Tracheal epithelial cell (primary cell): ENCODE measurements at places on chromosomes 5 and 9. TPM values are rescaled to one million over a fixed set of nuclear protein-coding genes. Genes with fewer than 3 reads are reported as not detected.

Gene FBP1
- total RNA-seq: not detected in 2 replicates

Gene YTHDC2
- 12.3 and 17.9 TPM in 2 replicates for total RNA-seq

Gene ADCY2
- total RNA-seq: under 0.01 and 1.1 TPM in 2 replicates

Gene CCL27
- total RNA-seq: not detected in 2 replicates

Gene CDC20B
- total RNA-seq: not detected in 2 replicates

Gene F2R
- total RNA-seq: 19.8 and 25.6 TPM in 2 replicates

Gene PCDHGB4
- total RNA-seq: 0.64 and 5.3 TPM in 2 replicates

Gene AK8
- 0.48 TPM in 1 of 2 replicates, not detected in the other for total RNA-seq

Gene HK3
- not detected in 2 replicates for total RNA-seq

Gene PHF24
- total RNA-seq: under 0.01 and 0.48 TPM in 2 replicates

Gene ZFP2
- 0.72 and 1.5 TPM in 2 replicates for total RNA-seq
